ENCODE measurements at places on chromosomes 3 and 15.
A peak's percentile ranks its signal among the peaks of the same experiment; 100 is the strongest.

- no peak for DNase-seq
Observed at GRCh38 chr3:113288881-113289280, 77.5 kb downstream of the BOC start.

GRCh38 chr15:32700501-32701150 lies 17.2 kb upstream of the GREM1 start:
- DNase-seq, result no peak

GRCh38 chr3:156413293-156413892 lies 141.5 kb downstream of the SSR3 start:
- DNase-seq, result no peak

- DNase-seq, result no peak
Observed at GRCh38 chr15:77026501-77027110, 31.7 kb downstream of the PSTPIP1 start.

GRCh38 chr15:41061667-41062066 lies 54.4 kb downstream of the INO80 start:
- DNase-seq, result no peak

- no peak for DNase-seq
Observed at GRCh38 chr3:197040658-197041057, 11.0 kb upstream of the MELTF start.

GRCh38 chr15:77818484-77819047 lies 185.9 kb upstream of the LINGO1 start:
- no peak for DNase-seq

DNA sequence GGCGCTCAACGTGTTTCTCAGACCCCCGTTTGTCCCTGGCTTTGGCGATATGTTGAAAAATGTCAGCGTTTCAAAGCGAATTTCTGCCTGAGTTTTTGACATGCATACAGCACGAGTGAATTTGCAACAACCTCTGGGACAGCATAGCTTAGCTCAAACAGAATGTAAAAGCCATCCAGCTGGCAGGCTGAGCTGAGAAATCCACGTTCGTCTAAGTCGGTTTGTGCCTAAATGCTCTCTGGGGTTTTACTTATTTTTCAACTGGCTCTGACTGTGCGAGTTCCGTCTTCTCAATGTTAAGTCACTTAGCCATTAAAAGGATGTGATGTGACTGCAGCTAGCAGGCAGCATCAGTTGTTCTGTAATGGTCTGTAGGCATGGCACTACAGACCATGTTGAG lies 243.5 kb upstream of the SLCO3A1 start:
- no peak for DNase-seq

DNA sequence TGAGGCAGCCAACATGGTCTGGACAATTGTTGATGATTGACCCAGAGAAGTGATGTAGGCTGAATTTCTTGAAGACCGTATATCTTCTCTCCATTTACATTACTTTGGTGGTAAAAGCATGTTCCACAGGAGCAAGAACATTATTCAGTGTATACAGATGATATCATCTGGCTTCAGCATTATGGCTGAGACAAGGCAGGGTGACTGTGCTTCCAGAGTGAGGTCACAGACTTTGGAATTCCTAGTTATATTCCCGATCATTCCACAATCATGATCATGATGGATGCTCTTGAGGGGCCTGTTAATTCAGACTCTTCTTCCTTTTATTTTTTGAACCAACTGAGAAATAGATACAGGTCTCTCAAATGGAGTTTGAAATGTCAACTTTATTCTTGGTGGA lies 19.0 kb downstream of the PLS1 start:
- no peak for DNase-seq

GRCh38 chr15:70703096-70703878 lies 60.1 kb downstream of the UACA start:
- DNase-seq, result peak; percentile 47

- no peak for DNase-seq
Observed at GRCh38 chr3:122013448-122013925, 8.6 kb downstream of the ILDR1 start.

DNA sequence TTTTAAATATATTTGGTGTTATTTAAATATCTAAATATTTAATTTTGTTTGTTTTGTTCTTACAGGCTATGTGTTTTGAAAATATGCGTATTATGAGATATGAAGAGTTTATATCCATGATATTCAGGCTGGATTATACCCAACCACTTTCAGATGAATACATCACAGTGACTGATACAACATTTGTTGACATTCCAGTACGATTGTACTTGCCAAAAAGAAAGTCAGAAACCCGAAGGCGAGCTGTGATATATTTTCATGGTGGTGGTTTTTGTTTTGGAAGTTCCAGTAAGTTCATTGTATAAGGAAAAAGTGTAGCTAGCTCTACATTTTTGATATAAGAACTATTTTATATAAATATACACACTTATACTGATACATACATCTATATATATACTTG lies 6.9 kb downstream of the AADACL2 start:
- DNase-seq, result no peak

Measured in ACHN (cell line).